ENCODE measurements at places on chromosomes 5 and 9. TPM values are rescaled to one million over a fixed set of nuclear protein-coding genes. Genes with fewer than 3 reads are reported as not detected.
A peak's percentile ranks its signal among the peaks of the same experiment; 100 is the strongest.

DNA sequence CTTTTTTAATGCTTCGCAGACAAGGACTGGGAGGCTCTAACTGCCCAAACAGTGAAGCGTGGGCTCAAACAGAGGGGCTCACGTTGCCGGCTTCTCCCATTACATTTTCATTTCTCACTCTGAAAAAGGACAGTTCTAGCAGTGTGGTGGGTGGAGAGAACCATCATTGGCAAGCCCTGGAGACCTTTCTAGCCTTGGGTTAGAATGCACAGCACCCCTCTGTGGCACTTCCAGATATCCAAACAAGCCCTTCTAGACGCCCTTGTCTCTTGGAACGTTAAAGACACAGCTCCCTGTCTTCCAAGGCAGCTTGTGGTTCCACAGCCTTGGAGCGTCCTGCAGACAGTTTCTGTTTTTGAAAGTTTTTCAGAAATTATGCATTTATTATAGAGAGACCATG, 52.1 kb downstream of the MVB12B start:
- H3K27me3 ChIP-seq, result no peaks in the 10 kb centered on the region
- no peaks in the 10 kb centered on the region for H3K36me3 ChIP-seq
- DNase-seq, result no peak
- H3K4me1 ChIP-seq, result no peaks in the 10 kb centered on the region

- H3K27me3 ChIP-seq, result no peaks in the 10 kb centered on the region
- H3K4me1 ChIP-seq, result peaks cover 2% of the 10 kb centered on the region
- no peak overlapping the region for H3K27ac ChIP-seq
- no peak overlapping the region for H3K4me3 ChIP-seq
Measured at GRCh38 chr9:89817151-89817950, 212.5 kb downstream of the GADD45G start.

DNA sequence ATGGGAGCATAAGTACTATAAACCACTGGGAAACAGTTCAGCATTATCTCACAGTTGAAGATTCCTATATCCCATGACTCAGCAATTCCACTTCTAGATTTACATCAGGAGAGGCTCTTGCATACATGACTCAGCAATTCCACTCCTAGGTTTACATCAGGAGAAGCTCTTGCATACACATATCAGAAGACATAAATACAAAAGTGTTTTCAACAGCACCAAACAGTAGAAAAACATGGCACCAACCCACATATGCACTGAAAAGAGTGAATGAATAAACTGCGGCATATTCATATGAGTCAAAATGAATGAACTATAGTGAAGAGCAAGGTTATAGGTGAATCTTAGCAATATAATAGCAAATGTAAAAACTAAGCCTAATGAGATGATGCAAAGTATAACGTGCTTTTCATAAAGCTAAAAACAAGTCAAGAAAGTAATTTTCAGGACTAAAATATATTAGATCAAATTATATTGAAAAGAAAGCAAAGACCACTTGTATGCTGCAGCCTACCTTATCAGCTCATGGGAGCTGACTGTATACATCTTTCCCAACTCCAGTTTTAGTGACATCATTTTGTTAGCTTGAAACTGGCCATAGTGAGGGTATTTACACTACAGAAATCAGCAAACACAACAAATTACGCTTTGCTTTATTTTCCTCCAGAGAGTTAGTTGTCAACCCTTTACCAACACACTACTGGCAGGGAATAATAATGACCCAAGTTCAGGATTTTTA, 95.8 kb downstream of the ANKRD18B start:
- no peak overlapping the region for H3K4me3 ChIP-seq
- no peak overlapping the region for H3K27ac ChIP-seq
- no peak for DNase-seq
- H3K36me3 ChIP-seq, result no peaks in the 10 kb centered on the region
- H3K27me3 ChIP-seq, result peaks cover 23% of the 10 kb centered on the region
- peaks cover 6% of the 10 kb centered on the region for H3K4me1 ChIP-seq

Gene NUTM2F
- not detected for total RNA-seq

DNA sequence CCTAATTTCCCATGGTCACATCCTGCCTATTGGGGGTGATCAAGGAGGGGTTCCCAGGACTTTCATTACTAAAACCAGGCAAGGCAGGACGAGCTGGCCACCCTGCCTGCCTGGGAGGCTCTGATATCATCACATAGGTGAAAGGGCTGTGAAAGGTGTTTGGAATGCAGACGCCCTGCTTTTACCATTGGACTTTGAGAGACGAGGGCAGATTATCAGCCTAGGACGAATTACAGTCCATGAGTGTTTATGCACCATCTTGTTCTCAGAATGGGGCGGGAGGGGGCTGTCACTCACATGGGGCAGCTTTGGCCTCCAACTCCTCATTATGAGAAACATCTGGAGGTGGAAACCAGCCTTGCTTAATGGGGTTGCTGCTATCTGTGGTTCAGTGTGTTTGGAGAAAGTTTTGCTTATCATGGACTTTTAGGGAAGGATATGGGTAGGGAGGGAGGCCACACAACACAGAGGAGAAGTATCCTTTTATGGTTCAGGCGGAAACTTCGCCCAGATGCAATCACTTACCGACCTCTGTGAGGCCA, 69.8 kb upstream of the UBTD2 start:
- H3K4me3 ChIP-seq, result no peak overlapping the region
- no peaks in the 10 kb centered on the region for H3K27me3 ChIP-seq
- no peak overlapping the region for H3K27ac ChIP-seq
- no peaks in the 10 kb centered on the region for H3K4me1 ChIP-seq
- no peak for DNase-seq

Gene TRIO
- 31.1 TPM for total RNA-seq

DNA sequence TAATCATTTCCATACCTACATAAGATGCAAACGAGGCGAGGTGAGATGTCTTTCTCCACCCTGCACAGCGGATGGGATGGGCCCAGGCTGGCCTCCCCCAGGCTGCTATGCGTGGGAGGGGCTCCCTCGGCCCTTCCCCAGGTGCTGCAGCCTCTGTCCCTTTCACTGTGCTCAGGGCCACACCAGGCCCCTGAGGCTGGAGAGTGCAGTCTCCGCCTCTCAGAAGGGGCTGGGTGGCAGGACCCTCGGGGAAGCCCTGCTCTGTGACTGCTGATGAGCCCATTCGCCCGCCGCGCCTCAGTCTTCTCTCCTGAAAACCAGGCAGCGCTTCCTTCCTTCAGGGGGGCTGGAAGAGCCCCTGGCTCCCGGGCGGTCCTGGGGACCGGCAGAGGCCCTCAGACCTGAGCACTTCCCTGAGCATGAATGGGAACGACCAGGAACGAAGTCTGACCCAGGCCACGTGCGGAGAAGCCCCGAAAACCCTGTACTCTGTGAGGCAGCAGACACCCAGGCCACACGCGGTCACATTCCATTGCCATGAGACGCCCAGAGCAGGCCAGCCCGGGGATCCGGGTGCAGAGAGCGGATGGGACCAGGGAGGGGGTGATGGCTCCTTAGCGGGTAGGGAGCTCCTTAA, 21.9 kb upstream of the NOTCH1 start:
- H3K27ac ChIP-seq, result no peak overlapping the region
- no peak for DNase-seq
- no peaks in the 10 kb centered on the region for H3K36me3 ChIP-seq
- H3K4me3 ChIP-seq, result no peak overlapping the region
- peaks cover 2% of the 10 kb centered on the region for H3K4me1 ChIP-seq

Gene MIER3
- 25.1 TPM for total RNA-seq

- no peak for DNase-seq
- H3K27ac ChIP-seq, result no peak overlapping the region
- H3K27me3 ChIP-seq, result peaks cover 10% of the 10 kb centered on the region
- H3K36me3 ChIP-seq, result no peaks in the 10 kb centered on the region
Measured at GRCh38 chr9:89899573-89899972, 294.8 kb downstream of the GADD45G start.

- no peak overlapping the region for H3K4me3 ChIP-seq
- DNase-seq, result no peak
Measured at GRCh38 chr5:140219068-140219991, 44.3 kb downstream of the CYSTM1 start.

Gene IL5
- not detected for total RNA-seq

DNA sequence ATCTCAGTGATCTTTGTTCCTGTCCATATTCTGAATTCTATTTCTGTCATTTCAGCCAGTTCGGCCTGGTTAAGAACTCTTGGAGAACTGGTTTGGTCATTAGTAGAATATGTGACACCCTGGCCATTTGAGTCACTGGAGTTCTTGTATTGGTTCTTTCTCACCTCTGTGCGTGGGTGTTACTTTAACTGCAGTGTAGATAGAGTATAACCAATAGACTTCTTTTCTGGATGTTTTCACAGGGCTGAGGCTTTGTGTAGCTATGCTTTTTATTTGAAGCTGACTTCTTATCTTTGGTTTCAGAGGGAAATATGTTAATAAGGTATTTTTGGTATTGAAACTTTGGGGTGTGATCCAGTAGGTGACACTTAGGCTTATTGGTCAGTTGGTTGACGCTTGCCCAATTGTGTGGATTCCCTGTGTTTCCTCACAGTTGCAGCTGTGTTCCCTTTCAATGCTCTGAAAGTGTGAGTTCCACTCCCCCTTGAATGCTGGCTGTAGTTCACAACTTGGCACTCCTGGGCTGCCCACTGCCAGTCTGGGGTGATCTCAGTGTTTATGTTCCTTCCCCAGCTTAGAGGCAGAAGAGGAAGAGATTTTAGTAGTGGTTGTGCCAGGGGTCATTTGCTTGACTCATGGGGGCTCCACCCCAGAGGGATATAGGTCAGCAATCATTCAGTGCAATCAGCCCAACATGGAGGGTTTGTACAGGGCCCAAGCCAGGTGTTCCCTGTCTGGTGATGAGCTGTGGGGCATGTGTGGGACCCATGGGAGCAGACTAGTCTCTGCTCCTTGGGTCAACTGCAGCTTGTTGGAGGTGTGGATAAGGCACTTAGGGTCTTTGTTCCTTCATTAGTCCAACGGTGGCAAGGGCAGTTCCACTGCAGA, 34.9 kb upstream of the TEK start:
- H3K4me3 ChIP-seq, result no peak overlapping the region
- H3K36me3 ChIP-seq, result no peaks in the 10 kb centered on the region
- DNase-seq, result no peak
- no peaks in the 10 kb centered on the region for H3K27me3 ChIP-seq

Gene KIF4B
- not detected for total RNA-seq

DNA sequence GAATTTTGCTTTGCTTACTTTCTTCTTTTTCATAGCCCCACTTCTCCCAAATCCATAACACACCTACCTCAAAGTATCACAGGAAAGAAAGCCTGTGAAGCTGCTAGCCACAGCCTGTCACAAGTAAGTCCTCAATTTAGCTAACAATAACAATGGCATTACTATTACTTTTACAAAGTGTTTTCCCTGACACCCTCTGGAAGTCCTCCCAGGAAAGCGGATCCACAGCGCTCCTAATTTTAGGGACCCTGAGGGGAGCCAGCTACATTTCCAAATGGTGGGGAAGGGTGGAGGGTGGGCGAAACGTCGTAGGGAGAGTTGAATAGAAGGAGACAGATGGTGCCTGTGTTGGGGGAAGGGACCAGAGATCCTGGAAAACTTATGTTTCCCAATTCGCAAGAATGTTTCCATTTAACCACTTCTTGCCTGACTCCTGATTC, 523 bp upstream of the WWC1 start:
- H3K36me3 ChIP-seq, result no peaks in the 10 kb centered on the region
- DNase-seq, result no peak
- peak overlapping the region; percentile 31 for H3K4me3 ChIP-seq
- no peaks in the 10 kb centered on the region for H3K4me1 ChIP-seq
- H3K27ac ChIP-seq, result no peak overlapping the region

GRCh38 chr9:137421838-137422603, 941 bp downstream of the EXD3 start:
- peaks cover 3% of the 10 kb centered on the region for H3K4me1 ChIP-seq
- no peaks in the 10 kb centered on the region for H3K36me3 ChIP-seq
- H3K27me3 ChIP-seq, result no peaks in the 10 kb centered on the region
- no peak overlapping the region for H3K27ac ChIP-seq

Gene SPINK7
- total RNA-seq, result not detected

DNA sequence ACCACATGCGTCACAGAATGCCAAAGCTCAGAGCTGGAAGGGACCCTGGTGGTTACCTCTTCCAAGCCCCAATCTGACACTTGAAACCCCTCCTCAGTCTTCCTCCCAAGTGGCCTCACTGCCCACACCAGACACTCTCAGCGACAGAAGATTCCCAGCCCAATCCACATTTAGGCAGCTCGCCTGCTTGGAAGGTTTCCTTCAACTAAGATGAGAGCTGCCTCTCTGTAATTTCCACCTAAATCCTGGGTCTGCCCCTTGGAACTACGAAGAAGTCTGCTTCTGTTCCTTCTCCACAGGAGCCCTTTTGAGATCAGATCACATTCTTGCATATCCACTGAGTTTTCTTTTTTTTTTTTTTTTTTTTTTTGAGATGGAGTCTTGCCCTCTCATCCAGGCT, 83.7 kb downstream of the PAX5 start:
- no peak overlapping the region for H3K27ac ChIP-seq
- no peak for DNase-seq
- no peak overlapping the region for H3K4me3 ChIP-seq
- no peaks in the 10 kb centered on the region for H3K36me3 ChIP-seq
- peaks cover 9% of the 10 kb centered on the region for H3K27me3 ChIP-seq
- no peaks in the 10 kb centered on the region for H3K4me1 ChIP-seq

GRCh38 chr5:160011471-160011870, 2.5 kb downstream of the TTC1 start:
- DNase-seq, result no peak
- H3K4me1 ChIP-seq, result peaks cover 2% of the 10 kb centered on the region
- no peaks in the 10 kb centered on the region for H3K27me3 ChIP-seq
- H3K27ac ChIP-seq, result no peak overlapping the region
- no peak overlapping the region for H3K4me3 ChIP-seq

Gene OMD
- not detected for total RNA-seq

GRCh38 chr5:125583321-125584139, 837.1 kb upstream of the ZNF608 start:
- no peaks in the 10 kb centered on the region for H3K4me1 ChIP-seq
- DNase-seq, result no peak
- H3K36me3 ChIP-seq, result no peaks in the 10 kb centered on the region
- H3K27ac ChIP-seq, result no peak overlapping the region
- no peak overlapping the region for H3K4me3 ChIP-seq
- H3K27me3 ChIP-seq, result no peaks in the 10 kb centered on the region

- no peaks in the 10 kb centered on the region for H3K4me1 ChIP-seq
- peaks cover 3% of the 10 kb centered on the region for H3K36me3 ChIP-seq
- no peak overlapping the region for H3K4me3 ChIP-seq
- H3K27me3 ChIP-seq, result no peaks in the 10 kb centered on the region
Measured at GRCh38 chr5:14771189-14771588, 100.4 kb downstream of the ANKH start.

- H3K4me1 ChIP-seq, result no peaks in the 10 kb centered on the region
- peak; percentile 17 for DNase-seq
- no peaks in the 10 kb centered on the region for H3K36me3 ChIP-seq
- H3K27me3 ChIP-seq, result no peaks in the 10 kb centered on the region
Measured at GRCh38 chr5:90264689-90265544, 144.6 kb downstream of the CETN3 start.

DNA sequence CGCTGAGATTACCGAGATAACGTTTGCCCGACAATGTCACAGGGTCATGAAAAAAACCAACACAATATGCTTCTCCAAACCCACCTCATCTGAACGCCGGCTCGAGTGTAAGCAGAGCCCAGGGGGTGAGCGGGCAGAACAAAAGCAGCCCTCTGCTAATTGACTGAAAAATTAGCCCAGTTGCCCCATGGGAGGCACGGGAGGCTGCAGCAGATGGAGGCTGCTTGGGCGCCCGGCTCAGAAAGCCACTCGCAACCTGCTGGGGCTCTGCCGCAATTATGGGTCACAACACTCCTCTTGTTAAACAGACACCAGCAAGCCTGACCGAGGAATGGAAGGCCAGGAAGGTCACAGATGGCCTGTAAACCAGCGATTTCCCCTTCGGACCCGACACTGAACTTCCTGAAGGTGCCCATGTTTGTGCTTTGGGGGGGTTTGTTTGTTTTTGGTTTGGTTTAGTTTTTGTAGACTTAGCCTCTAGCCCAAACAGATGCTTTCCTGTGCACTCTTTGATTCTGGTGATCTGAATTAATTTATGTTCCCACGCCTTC, 104.6 kb upstream of the IRX1 start:
- no peak overlapping the region for H3K4me3 ChIP-seq
- DNase-seq, result no peak
- H3K36me3 ChIP-seq, result no peaks in the 10 kb centered on the region
- H3K27ac ChIP-seq, result no peak overlapping the region
- no peaks in the 10 kb centered on the region for H3K4me1 ChIP-seq
